SW 1271 (cell line): ENCODE measurements at places on chromosomes 4 and X.
A peak's percentile ranks its signal among the peaks of the same experiment; 100 is the strongest.

DNA sequence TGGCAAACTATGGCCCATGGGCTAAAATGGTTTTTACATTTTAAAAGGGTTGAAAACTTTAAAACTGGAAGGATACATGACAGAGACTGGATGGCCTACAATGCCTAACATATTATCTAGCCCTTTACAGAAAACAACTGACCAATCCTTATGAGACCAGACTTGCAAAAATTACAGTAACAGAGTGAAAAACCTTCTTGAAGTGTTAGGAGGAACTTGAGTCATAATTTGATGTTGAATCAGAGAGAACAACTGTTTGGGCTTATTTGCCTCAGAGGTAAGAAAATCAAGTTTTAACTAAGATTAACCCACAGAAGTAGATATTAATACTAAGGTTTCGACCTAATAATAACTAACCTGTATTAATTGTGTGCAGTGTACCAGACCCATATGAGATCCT is 12.4 kb upstream of the NAP1L5 start:
- DNase-seq: no peak

- no peak for DNase-seq
Observed at GRCh38 chr4:74042681-74043080, 4.2 kb upstream of the CXCL3 start.

GRCh38 chr4:98638661-98639060 is 19.8 kb downstream of the TSPAN5 start:
- no peak for DNase-seq

DNA sequence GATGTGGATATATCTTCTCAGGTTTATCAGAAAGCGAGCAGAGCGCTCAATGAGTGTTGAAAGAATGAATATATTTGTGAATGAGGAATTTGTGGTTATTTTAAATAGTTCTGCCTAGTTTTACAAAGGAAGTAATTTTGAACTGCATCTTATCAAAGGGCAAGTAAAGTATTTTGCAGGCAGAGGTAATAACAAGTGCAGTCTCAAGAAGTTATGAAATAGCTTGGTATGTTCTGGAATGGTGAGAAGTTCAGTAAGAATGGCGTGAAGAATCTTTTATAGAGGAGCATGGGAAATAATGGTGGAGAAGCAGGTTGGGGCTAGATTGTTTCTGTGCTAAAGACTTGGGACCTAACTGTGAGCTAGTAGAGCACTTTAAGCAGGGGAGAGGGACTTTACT is 10.9 kb downstream of the TMA16 start:
- no peak for DNase-seq

DNA sequence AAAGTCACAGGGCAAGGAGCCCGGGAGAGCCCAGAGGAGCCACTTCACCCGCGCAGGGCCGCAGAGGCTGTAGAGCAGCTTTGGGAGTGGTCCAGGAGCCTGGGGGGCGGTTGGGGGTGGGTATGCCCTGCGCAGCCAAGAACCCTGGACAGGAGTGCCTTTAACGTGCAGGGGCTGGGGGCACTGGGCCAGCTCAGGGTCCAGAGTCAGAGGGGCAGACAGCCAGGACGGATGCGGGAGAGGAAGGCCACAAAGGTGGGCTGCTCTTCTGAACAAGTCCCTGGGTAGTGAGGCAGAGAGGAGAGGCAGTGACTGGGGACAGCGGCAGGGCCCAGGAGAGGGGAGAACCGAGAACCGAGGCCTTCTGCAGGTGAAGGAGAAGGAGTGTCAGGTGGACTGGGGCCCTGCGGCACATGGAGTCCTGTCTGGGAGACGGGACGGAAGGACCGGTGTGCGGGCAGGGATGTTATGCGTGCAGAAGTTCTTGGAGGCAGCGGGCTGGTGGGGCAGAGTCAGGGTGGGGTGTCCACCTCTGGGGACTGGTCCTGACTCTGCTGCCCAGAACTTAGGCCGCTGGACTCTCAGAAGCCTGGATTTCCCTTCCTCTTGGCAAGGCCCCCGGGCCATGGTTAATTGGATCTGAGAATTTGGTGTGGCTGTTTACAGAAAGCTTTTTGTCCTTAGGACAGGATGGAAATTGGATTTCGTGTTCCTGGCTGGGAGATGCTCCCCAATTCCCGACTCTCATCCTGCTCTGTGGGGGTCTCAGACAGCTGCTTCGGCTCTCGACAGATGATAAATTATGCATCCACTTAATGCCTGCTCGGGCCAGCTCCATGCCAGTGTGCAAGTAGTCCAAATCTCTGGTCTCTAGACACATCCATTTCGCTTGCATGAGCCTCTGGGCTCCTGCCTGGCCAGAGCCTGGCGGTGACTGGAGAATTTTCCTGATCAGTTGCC is 31.9 kb downstream of the ADRA2C start:
- DNase-seq: no peak

GRCh38 chrX:39261446-39262147 is 460.3 kb downstream of the MID1IP1 start:
- peak; percentile 0 for DNase-seq

- no peak for DNase-seq
Observed at GRCh38 chrX:40104985-40105834, 7.5 kb upstream of the BCOR start.

DNA sequence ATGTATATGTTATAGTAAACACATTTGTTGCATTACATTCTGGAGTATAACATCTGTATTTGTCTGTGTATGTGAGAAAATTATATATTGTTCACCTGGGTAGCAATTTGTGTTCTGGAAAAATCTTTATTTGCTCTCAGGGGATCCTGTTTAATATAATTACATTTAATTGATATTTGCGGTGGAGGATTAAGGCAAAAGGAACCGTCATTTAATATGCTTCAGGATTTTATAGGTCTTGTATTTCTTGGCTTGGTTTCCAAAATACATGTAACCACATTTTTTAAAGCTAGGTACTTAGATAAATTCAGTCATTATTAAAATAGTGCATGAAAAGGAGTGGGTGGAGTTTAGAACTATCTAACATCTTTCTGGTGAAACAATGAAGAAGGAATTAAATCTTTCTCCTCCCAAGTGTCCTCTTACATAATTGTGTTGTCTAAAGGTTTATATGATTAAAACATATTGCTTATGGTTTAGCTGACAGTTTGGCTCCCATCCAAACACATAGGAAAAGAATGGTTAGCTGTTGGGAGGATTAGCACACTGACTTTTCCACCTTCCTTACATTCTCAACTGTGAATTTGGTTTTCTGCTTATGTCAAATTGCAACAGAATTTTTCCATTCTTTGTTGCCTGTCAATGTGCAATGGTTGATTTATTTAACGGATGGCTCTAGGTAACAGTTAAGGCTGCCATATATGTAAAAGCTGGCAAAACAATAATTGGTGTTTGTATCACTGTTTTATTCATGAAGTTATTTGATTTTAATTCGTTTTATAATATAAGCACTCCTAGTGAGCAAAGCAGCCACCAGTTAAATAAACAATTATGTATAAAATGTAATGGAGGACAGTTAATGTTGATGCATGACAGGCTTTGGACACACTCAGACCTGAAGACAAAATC is 250.8 kb upstream of the SFRP2 start:
- no peak for DNase-seq

DNA sequence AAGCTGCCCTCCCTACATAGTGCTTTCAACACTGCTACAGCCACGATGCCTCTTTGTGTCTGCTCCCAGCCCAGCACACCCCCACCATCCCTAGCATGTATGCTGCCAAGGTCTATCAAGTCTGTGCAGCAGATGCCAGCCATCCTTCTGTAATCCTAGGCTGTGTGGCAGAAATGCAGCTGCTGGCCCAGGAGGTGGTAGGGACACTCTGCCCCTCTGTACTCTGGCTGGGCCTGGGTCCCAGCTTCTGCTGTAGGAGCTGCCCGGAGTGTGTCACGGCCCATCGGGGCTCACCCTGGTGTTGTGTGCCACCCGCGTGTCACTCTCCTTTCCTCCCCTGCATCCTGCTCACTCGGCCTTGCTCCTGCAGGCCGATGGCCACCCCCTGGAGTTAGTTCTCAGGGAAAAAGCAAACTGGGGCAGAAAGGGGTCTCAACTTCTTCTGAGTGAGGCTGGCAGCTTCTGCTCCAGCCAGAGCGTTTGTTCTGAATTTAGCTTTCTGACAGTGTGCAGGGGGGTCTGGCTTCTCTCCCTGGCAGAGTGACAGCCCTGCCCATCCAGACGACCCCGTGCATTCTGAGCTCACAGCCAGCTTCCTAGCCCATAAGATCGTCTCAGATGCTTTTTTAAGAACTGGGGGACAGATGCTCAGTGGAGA is 22.7 kb downstream of the PSAPL1 start:
- DNase-seq: no peak

DNA sequence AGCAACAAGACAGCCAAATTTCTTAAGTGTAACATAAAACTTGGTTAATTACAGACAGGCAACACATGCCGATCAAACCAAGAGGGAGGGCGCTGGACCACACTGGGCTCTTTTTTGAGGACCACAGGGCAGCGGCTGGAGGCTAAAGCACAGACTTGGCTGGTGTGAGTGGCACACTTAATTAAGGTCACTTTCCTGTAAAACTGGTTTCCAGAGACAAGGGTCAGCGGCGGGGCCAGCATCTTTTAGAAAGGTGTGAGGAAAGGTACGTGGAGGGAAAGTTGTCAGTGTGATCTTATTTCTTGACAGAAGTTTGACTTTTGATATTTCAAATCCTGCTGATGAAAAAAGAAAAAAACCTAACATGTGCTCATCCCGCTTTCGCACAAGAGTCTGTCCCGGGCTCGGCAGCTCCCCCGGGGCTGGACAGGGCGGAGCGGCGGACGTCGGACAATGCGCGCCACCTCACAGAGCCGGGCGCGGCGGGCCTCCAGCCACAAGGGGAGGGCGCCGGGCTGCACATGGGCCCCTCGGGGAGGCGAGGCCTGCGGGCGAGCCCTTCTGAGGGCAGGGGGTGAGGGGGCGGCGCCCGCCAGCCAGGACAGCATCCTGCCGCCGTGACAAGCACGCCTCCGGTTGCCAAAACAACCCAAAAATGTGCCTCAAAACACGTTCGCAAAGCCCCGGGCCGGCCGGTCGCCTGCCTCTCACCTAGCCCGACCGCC is 660 bp upstream of the HSPA4L start:
- no peak for DNase-seq

- peak; percentile 16 for DNase-seq
Observed at GRCh38 chr4:181528570-181529184, 714.5 kb upstream of the TENM3 start.

GRCh38 chr4:40190880-40191815 is 5.7 kb upstream of the RHOH start:
- DNase-seq: no peak

DNA sequence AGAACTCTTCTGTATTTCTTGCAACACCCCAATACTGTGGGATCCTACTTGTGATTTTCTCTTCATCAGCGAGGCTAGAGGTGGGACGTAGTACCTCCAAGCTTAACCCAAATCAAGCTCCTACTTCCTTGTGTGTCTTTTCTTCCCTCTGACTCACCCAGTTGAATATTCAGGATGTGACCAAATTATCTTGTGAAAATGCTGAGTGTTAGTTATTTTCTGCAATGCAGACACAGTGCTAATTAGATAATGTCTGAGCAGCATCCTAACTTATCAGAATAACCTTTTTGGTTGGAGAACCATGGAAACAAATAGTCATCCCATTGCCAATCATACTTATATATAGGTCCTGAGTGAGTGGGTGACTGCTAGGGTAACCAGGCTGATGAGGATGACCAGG is 2.4 kb downstream of the MEPE start:
- no peak for DNase-seq

DNA sequence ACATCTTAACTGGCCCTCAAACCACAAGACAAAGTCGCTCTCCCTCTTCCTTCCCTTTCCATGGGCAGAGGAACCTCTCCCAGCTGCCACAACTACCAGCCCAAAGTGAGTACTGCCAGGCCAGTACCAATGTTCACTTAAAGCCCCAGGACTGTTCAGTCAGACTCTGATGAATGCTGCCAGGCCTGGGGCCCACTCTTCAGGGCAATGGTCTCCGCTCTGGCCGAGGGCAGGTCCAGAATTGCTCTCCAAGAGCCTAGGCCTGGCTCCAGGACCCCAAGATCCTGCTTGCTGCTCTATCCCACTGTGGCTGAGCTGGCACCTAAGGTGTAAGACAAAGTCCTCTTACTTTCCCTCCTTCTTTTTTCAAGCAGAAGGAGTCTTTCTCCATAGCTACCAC is 790.9 kb downstream of the KLHL13 start:
- DNase-seq: no peak

- DNase-seq: peak; percentile 9
Observed at GRCh38 chr4:76984127-76984526, 34.6 kb downstream of the SEPTIN11 start.

DNA sequence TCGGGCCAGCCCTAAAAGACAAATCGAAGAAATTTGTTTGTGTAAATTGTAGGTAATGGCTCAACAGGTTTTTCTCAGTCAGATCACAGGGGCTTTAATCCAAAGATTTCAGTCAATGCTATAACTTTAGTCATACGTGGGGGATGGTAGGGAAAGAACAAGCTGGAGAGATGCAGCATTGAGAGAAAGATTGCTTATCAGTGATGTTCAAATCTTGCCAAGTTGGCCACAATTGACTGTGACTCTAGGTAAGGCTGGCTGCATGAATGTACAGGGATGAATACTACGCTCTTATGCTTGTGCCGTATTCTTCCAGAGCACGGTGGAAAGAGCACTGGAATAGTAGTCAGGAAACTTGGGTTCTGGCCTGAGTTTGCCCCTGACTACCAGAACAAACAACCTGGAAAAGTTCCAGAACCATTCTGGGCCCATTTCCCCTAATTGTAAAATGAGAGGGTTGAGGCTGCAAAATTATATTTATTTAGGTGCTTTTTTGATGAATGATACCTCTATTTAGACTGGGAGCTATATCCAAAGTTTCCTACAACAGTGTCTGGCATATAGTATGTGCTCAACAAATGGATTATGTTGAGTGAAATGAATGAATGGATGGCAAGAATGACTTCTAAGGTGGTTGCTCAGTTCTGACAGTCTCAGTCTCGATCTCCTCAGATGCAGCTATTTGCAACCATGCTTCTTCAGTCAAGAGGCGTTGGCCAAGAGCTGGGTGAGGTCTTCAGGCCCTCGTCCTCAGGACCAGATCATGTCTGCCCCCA is 44.4 kb downstream of the TSC22D3 start:
- DNase-seq: no peak

DNA sequence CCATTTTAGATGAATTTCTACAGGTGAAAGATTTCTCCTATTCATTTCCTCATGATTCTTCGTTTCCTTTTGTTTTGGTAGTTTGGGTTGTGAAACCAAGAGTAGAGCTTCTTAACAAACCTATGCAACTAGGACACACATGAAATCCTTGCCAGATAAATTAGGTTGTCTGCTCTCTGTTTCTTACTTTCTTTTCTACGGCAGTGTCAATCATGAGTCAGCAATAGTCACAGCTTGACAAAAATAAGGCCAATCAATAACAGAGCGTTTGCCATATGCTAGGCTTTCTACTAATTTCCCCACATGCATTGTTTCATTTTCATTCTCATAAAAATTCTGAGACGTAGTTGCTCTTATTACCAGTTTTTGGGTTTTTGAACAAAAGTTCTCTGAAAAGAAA is 20.3 kb downstream of the CLRN2 start:
- DNase-seq: no peak

DNA sequence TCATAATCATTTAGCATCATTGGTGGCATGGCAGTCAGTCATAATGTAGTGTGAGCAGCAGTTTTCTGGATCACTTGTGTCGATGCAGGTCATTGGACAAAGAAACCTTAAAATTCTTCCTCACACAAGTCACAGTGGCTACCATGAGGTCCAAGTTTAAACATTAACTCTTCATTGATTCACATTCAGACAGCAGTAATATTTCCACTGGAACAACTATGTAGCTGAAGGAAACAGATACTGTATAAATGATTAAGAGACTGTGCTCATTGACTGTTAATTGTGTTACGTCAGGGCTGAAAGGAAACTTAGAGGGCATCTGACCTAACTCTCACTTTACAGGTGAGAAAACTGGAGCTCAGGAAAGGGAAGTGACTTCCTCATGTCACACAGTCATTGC is 261.8 kb downstream of the KLHL13 start:
- DNase-seq: no peak

- no peak for DNase-seq
Observed at GRCh38 chr4:87354168-87355102, 31.8 kb upstream of the HSD17B13 start.
